ENCODE measurements at places on chromosomes 1 and 21.
A peak's percentile ranks its signal among the peaks of the same experiment; 100 is the strongest.

- no peak for DNase-seq
Observed at GRCh38 chr1:2060072-2060471, 9.9 kb downstream of the PRKCZ start.

DNA sequence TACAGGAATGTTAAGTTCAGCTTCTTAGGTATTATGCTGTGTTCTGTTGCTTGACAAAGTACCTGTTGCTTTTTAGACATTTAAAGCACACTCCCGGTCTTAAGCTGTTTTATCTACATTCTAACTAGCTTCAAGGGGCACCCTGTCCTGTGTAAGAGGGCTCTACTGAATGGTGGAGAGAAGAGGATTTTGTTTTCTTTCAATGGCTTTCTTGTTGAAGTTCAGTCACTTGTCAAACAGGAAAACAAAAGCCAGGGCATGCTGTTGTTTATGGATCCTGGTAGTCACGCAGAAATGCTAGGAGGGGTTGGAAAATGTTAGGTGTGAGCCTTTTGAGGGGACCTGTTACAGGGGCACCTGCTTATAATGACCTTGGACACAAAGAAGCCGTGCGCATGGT lies 30.7 kb downstream of the PGM1 start:
- no peak for DNase-seq

DNA sequence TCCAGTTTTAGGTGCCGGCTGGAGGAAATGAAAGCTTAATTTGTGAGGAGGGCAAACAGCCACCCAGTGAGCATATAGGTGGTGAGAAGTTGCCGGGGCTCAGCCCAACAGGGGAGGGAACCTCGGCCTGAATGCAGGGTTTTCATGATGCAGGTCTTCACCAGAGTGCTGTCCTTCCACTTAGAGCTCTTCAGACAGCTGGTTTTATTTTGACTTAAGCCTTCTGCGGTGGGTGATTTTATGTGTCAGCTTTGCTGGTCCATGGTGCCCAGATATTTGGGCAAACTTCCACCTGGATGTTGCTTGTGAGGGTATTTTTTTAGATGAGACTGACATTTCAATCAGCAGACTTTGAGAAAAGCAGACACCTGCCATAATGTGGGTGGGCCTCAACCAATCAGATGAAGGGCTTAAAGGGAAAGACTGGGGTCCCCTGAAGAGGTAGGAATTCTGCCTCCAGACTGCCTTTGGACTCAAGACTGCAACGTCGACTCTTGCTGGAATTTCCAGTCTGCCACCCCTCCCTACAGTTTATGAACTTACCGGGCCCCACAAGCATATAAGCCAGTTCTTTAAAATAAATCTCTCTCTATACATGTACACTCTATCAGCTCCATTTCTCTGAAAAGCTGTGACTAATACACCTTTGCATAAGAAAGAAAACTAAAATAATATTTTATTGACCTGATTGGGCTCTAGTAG lies 72.8 kb downstream of the RHOU start:
- no peak for DNase-seq

- DNase-seq = no peak
Observed at GRCh38 chr21:34132926-34133325, 59.5 kb downstream of the MRPS6 start.

GRCh38 chr1:62111084-62111483 lies 83.6 kb upstream of the L1TD1 start:
- no peak for DNase-seq

GRCh38 chr1:46489638-46490405 lies at the start of gene DMBX1:
DMBX1 (plus strand) TSS chr1:46489836; CDS start chr1:46507011, 17,175 bp downstream.
- DNase-seq = no peak

DNA sequence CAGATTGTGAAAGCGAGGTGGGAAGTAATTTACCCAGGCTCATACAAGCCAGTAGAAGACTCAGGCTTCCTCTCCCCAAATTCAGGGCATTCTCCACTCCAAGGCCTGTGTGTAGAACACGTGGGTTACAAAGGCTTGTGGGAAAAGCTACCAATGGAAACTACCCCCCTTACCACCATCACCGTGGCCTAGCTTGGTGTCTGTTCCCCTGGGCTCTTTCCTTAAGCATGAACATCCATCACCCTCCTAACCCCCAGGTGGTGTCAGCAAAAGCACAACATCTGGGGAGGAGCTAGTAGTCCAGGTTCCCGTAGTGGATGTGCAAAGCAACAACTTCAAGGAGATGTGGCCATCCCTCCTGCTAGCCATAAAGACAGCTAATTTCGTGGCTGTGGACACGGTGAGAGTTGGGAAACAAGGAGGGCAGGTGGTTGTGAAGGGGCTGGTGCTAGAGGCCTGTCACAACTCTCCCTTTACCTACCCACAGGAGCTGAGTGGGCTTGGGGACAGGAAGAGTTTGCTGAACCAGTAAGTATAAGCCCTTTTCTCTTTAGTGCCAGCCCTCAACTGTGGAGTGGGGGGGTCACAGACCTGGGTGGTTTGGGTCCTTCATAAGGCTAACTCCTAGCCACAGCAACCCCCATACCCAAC lies 701 bp upstream of the MUTYH start:
- DNase-seq = no peak

GRCh38 chr1:21623410-21623961 lies 45.7 kb downstream of the RAP1GAP start:
- DNase-seq = no peak

DNA sequence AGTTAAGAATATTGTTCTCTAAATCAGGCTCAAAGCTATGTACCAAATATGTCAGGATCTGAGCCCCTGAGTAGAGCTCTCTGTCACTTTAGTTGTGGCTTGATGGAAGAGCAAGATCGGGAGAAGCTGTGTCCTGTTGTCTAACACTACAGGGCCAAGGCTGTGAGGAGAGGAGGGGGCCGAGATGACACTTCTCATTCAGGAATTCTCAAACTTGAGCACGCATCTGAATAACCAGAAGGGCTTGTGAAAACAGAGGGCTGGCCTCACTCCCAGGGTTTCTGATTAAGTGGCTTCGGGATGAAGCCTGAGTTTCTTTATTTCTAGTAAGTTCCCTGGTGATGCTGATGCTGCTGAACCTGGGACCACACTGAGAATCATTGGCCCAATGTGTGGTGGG lies 209.2 kb upstream of the DAB1 start:
- DNase-seq = no peak

DNA sequence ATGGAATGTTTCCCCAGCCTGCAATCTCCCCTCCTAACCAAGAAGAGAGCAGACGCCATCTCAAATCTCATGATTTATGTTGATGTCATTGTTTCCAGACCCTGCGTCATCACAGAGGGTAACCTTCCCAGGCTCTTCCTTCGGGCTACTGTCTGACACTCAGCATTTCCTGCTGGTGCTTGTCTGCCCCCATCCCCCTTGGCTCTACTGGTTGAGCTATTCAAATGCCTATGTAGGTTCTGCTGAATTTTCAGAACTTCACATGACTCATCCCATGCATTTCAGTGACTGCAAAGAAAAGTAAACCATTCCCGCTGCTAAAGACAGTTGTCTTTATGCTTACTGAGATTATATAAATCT lies 24.8 kb upstream of the ITPKB start:
- peak; percentile 80 for DNase-seq

Data from AG04449 (cell line).